ENCODE measurements at places on chromosomes 4 and X.

GRCh38 chr4:118931786-118932185 lies 43.1 kb downstream of the SYNPO2 start:
- no peak for DNase-seq

DNA sequence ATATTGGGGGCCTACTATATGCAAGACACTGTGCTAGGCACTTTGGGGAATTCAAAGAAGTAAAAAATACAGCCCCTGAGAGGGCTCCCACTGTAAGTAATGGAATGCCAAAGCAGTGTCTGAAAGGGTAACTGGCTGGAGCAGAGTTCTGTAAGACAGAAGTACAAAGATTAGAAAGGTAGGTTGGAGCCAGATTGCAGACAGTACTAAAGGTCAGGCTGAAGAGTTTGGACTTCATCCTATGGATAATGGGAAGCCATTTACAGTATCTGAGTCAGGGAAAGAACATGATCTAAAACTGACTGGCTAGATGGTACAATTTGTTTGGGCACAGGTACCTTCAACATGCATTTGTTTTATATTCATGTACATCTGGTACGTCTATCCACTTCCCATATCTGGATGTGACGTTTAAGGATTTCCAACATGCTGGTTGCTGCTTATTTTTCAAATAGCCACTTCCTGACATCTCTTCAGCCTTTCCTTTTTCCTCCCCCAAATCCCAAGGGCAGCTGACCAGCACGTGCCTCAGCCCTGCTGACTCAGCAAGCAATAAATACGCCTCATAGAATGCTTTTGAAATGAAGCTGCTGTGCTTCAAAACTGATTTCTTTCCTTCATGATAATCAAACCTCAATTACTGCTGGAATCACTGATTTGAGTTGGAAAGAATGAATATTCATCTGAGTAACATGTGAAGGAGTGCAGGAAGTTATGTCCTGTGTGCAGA lies 9.5 kb downstream of the ENOX2 start:
- no peak for DNase-seq

DNA sequence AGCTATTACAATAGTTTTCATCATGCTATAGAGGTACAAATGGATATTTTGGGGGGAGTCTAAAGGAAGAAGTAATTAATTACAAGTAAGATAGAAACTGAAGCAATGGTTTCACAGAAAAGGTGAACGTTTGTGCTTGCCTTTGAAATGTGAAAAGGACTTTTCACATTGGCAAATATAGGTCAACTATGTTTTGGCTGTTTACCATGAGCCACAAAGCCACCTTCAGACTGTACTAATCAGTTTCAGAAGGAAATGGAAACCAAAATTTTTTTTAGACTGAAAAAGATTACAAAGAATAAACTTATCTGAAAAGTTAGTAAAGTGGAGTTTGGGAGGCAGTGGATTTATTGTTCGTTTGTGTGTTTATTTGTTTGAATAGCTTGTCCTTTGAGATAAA lies 32.1 kb downstream of the SYTL5 start:
- no peak for DNase-seq

DNA sequence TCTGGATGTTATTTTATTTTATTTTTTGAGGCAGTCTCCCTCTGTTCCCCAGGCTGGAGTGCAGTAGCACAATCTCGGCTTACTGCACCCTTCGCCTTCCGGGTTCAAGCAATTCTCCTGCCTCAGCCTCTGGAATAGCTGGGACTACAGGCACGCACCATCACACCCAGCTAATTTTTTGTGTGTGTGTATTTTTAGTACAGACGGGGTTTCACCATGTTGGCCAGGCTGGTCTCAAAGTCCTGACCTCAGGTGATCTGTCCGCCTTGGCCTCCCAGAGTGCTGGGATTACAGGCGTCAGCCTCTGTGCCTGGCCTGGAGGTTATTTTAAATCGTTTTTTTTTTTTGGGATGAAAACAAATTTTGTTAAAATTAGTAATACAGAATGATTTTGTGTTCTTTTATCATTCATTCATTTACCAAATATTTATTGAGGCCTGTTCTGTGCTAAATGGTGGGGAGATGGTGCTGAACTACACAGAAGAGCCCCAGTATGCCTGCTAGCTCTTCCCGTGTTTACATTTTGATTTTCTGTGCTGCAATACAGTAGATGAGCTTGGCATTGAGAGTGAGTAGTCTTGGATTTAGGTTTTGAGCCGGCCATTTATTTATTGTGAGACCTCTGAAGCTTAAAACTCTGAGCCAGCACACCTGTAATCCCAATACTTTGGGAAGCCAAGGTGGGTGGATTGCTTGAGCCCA lies 22.7 kb downstream of the ADD1 start:
- no peak for DNase-seq

GRCh38 chr4:71494539-71494938 lies 155.7 kb downstream of the SLC4A4 start:
- no peak for DNase-seq

DNA sequence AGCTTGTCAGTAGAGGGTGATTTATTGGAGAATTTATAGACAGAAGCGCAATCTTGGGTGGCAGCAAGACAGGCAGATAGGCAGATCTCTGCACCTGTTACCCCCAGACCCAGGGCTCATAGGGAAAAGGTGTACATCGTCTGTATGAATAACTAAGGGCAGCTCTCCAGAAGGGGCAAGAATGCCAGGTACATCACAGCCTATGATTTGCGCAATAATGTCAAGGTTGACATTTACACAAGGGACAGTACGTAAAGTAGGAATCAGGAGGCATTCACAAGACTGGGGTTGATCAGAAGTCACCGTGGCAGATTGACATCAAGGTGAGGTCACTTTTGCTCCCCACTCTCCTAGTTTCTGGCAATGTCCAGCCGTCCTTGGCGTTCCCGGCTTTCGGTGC lies 524.1 kb downstream of the TRIML1 start:
- DNase-seq: no peak

DNA sequence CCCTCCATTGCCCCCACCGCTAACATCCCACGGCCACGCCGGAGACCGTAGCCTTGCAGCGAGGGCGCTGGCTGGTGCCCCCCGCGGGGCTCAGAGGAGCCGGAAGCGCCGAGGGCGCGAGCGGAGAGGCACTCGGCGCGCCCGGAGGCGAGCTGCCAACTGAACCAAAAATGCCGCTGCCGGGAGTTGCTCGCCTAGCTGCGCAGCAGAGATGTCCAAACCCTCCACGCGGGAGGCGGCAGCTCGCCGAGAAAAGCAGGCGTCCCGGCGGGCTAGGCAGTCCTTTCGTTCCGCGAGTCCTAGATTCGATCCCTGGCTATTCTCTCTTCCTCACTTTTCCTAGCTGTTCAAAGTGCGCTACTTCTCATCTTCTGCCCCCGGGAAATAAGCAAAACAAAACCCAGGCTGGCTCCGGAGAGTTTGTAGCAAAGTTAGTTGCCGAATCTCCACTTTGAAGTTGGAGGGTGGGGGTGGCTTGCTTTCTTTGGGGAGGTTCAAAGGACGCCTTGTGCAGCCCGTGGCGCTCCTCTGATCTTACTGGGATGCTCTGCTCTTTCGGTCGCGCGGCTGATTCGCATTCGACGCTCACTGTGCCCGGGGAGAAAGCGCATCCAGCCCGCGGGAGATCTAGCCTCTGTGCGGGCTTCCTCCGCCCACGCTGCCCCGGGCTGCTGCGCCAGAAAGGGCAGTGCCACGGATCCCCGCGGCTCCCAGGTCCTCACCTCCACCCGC lies 723 bp downstream of the NKX6-1 start:
- DNase-seq: no peak

DNA sequence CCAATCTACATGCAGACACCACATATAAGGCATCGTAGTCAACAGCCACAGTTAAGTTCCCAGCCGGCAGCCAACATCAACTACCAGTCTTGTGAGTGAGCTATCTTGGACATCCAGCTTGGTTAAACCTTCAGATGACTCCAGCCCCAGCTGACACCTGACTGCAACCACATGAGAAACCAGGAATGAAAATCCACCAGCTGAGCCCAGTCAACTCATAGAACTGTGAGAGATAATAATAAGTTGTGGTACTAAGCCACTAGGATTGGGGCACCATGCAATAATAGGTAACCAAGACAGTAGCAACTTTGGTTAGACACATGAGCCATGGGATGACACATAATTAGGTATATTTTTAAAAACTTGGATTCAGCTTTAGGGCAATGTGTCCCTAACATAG lies 188.1 kb upstream of the BCOR start:
- no peak for DNase-seq

GRCh38 chrX:80206647-80207046 lies 192.1 kb downstream of the TBX22 start:
- no peak for DNase-seq

GRCh38 chr4:87005690-87006425 lies 71.0 kb downstream of the AFF1 start:
- no peak for DNase-seq

- DNase-seq: no peak
These were observed 31.4 kb downstream of the USP53 start for GRCh38 chr4:119243868-119244267.

GRCh38 chrX:108734426-108734825 lies 1.9 kb downstream of the IRS4 start:
- DNase-seq: no peak

GRCh38 chrX:109920325-109920724 lies 82.6 kb upstream of the TMEM164 start:
- DNase-seq: no peak

DNA sequence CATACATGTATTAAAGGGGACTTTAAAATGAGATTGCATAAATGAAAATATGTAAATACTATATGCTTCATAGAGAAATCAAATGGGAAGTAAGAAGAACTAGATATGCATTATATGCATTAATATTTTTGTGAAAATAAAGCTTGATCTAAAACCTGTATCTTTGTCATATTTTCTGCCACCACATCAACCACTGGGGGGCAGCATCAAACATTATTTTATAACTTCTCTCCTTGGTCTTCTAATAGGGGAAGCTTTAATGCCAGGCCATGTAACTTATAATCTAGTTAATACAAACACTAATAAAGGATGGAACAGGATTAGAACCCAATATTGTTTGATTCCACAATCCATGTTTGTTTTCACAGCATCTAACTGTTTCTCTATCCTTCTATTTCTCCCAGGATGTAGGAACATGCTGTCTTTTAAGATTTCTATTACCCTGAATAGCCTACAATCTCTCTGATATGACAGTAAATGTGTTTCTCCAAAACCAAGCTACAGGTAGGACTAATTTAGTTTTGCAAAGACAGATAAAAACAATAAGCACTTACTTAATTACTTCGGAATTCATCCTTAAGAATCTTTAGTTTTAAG lies 10.0 kb downstream of the QRFPR start:
- peak; percentile 65 for DNase-seq

DNA sequence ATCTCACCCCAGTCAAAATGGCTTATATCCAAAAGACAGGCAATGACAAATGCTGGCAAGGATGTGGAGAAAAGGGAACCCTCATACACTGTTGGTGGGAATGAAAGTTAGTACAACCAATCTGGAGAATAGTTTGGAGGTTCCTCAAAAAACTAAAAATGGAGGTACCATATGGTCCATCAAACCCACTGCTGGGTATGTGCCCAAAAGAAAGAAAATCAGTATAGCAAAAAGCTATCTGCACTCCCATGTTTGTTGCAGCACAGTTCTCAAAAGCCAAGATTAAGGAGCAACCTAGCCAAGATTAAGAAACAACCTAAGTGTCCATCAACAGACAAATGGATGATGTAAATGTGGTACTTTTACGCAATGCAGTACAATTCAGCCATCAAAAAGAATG lies 70.7 kb downstream of the DCAF12L1 start:
- no peak for DNase-seq

GRCh38 chr4:13694256-13694655 lies 66.7 kb upstream of the BOD1L1 start:
- DNase-seq: no peak

DNA sequence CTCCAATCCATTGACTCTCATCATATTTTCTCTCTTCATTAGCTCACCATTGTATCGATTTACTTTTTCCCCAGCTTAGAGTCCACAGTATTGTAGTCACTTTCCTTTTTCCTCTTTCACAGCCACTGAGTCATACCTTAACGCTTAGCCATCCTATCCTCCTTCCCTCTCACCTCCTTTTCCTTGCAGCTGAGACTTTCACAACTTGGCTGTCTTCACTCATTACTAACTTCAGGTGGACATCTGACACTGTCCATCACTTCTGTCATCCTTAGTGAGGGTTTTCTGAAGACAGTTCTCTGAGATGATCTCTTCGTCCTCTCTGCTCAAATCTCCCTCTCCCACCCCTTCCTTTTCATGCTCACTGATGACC lies 70.5 kb upstream of the ESX1 start:
- no peak for DNase-seq
